ENCODE measurements at places on chromosomes 6 and 20. TPM values are rescaled to one million over a fixed set of nuclear protein-coding genes. Genes with fewer than 3 reads are reported as not detected.

RGS17 gene
- polyA plus RNA-seq: not detected

SIGLEC1 gene
- polyA plus RNA-seq: not detected

RIPOR2 gene
- 0.05 TPM for polyA plus RNA-seq

LCA5 gene
- polyA plus RNA-seq: 0.84 TPM

FAM184A gene
- 6.5 TPM for polyA plus RNA-seq

OR2B3 gene
- not detected for polyA plus RNA-seq

SLC32A1 gene
- not detected for polyA plus RNA-seq

RAMACL gene
- 0.14 TPM for polyA plus RNA-seq

TENT5A gene
- polyA plus RNA-seq: 4.9 TPM

LSM2 gene
- polyA plus RNA-seq: 64.7 TPM

TSPO2 gene
- 0.55 TPM for polyA plus RNA-seq

PROCR gene
- polyA plus RNA-seq: 1.7 TPM

CYP24A1 gene
- polyA plus RNA-seq: 32.7 TPM

TNFRSF6B gene
- 0.86 TPM for polyA plus RNA-seq

DNMT3B gene
- 3.8 TPM for polyA plus RNA-seq

WFDC5 gene
- polyA plus RNA-seq: not detected

KIF13A gene
- polyA plus RNA-seq: 19.5 TPM

GID8 gene
- polyA plus RNA-seq: 39.6 TPM
